Panc1 (cell line): ENCODE measurements at places on chromosomes 5 and 9. TPM values are rescaled to one million over a fixed set of nuclear protein-coding genes. Genes with fewer than 3 reads are reported as not detected.

Gene TRAF1
- total RNA-seq = 4.7 TPM

Gene HOMER1
- 19.6 TPM for total RNA-seq

Gene FOXD4L4
- 0.10 TPM for total RNA-seq

Gene GMCL2
- not detected for total RNA-seq

Gene PCDHGB6
- total RNA-seq = 0.23 TPM

Gene ROPN1L
- 3.0 TPM for total RNA-seq

Gene CDKN2AIPNL
- 43.6 TPM for total RNA-seq

Gene MEF2C
- total RNA-seq = 9.9 TPM

Gene F2RL2
- 0.13 TPM for total RNA-seq

Gene SHB
- 59.9 TPM for total RNA-seq

Gene FIBCD1
- 16.3 TPM for total RNA-seq

Gene PCDHA7
- 0.15 TPM for total RNA-seq

Gene VPS13A
- 26.1 TPM for total RNA-seq

Gene MYOT
- total RNA-seq = not detected

Gene PPP2R2B
- total RNA-seq = 8.8 TPM

Gene SLC1A1
- 0.05 TPM for total RNA-seq

Gene DBH
- total RNA-seq = not detected

Gene DMRT3
- total RNA-seq = not detected

Gene ACSL6
- total RNA-seq = 0.18 TPM

Gene HMGCS1
- total RNA-seq = 66.1 TPM

Gene TMEFF1
- 2.2 TPM for total RNA-seq

Gene AK3
- total RNA-seq = 15.9 TPM

Gene FAM221B
- total RNA-seq = not detected

Gene PCDHB6
- 1.9 TPM for total RNA-seq

Gene CCL27
- total RNA-seq = 0.95 TPM

Gene RELL2
- total RNA-seq = 13.3 TPM

Gene SPINK4
- total RNA-seq = not detected

Gene IDNK
- 1.9 TPM for total RNA-seq

Gene FCN1
- total RNA-seq = not detected

Gene DNM1
- total RNA-seq = 18.7 TPM

Gene PLEKHG4B
- 8.9 TPM for total RNA-seq

Gene CDKN2B-AS1
- not detected for total RNA-seq

Gene POU5F2
- 0.39 TPM for total RNA-seq

Gene CREBRF
- 9.0 TPM for total RNA-seq

Gene PCAT7
- 0.59 TPM for total RNA-seq

Gene CCDC112
- 5.6 TPM for total RNA-seq

Gene GADD45G
- total RNA-seq = 1.2 TPM

Gene C9orf153
- not detected for total RNA-seq

Gene SHOC1
- total RNA-seq = 0.10 TPM

Gene SCAI
- 4.7 TPM for total RNA-seq

Gene ZNF300
- 0.05 TPM for total RNA-seq

Gene QRFP
- total RNA-seq = not detected
